ELR (cell line): ENCODE measurements at places on chromosomes 1 and 21.
A peak's percentile ranks its signal among the peaks of the same experiment; 100 is the strongest.

GRCh38 chr1:172545396-172546004 is 12.6 kb downstream of the SUCO start:
- no peak for DNase-seq

DNA sequence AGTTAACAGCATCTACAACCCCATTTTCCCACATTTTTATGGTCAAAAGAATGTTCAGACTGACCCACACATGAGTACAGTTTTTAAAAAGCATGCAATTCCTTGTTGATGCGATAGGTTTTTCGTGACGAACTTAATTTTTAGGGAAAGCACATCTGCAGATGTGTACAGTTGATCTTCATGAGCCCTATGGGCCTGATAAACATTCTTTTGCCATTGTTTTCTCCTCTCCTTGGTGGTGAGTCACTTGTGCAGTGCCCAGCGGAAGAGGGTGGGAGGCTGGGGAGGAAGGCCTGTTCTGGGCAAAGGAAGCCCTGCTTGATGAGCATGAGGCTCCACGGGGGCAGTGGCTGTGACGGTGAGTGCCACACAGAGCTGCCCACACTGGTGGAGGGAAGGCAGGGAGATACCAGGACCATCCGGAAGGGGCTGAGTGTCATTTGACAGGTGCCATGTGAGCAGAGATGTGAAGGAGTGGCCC is 5.3 kb downstream of the ARF1 start:
- DNase-seq: peak; percentile 92

GRCh38 chr1:240417317-240417716 is 194.6 kb downstream of the GREM2 start:
- DNase-seq: no peak

- DNase-seq: no peak
Measured at GRCh38 chr1:118981436-118981835, 6.7 kb downstream of the TBX15 start.

GRCh38 chr1:70443739-70444138 is 32.7 kb downstream of the CTH start:
- DNase-seq: no peak

DNA sequence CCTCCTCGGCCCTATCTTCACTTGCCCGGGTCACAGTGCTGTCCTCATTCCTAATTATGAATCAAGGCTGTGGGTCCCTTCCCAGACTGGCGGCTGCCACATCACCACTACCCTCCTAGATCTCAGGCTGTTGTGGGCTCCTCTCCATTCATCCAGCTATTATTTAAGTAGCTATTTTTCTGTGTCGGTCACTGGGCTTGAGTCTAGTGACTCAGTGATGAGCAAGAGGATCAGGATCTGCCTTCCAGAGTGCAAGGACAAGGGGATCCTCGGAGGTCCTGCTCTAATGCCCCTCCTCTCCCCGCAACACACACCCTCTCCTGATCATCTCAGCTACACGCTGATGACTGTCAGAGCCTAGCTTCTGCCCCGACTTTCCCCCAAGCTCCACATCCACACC is 34.1 kb downstream of the CDCP2 start:
- peak; percentile 92 for DNase-seq

DNA sequence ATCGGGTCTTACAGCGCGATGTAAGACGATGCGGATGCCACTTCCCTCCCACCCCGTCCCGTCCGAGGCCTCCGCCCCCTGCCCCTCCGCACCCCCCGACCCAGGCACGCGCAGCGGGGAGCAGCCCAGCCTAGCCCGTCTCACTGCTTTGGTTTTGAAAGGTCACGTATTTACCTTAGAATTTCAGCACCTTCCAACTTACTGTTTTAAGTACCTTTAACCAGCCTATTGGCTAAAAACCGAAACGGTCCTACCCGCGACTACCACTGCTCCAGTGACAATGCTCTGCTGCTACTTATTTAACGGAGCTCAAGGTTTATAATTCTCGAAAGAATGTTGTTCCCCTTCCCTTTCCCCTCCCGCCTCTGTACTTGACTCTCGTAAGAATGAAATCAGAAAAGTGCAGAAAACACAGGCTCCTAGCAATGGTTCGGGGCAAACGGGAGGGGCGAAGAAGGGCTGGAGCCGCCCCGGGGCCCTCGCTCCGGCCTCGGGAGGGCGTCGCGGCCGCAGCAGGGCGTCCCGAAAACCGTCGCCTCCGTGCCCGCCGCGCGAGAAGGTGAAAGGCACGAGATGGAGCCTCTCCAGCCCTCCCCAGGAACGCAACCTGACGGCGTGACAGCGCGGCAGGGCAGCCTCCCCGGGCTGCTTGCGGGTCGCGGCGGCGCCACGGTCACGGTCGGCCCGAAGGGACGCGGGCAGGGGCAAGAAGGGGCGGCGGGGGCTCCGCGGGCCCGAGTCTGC is 667 bp downstream of the TMEM50B start:
- peak; percentile 49 for DNase-seq

- DNase-seq: no peak
Measured at GRCh38 chr1:39979654-39980053, 24.7 kb downstream of the MFSD2A start.
